Hindlimb muscle (tissue), 1 donor: ENCODE measurements at places on chromosomes 4 and X.

DNA sequence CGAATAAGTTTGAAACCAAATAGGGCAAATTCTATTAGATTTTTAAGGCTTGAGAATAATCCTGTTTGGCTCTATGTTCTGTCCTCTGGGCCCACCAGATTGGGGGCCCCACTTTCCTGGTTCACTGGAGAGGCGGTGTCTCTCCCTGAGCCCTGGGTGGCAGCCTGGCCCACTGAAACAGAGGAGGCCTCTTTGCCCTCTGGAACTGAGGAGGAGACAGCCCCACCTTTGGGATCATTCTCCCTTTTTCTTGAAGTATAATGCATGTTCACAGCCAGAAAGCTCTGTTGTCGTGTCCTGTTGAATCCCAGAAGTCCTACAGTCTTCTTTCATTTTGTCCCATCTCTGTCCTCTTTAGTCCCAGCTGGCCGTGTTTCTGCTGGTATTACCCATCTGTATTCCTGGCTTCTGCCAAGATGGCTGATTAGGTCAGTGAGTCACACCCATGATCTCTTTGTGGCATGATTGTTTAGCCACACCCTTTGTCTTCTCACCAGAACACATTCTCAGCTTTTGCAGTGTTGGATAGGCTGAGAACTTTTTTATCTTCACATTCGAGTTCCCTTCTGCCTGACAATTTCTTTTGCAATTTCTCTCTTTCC, 8.1 kb upstream of the TBC1D25 start:
- no peak for DNase-seq

- no peak for DNase-seq
These were observed 59.3 kb upstream of the CLDN34 start for GRCh38 chrX:9907645-9908387.

- DNase-seq = no peak
These were observed 226.5 kb upstream of the MAB21L2 start for GRCh38 chr4:150355418-150355817.

GRCh38 chr4:1004071-1004418, 7.4 kb upstream of the FGFRL1 start:
- no peak for DNase-seq

GRCh38 chr4:88225232-88226105, 58.9 kb downstream of the PPM1K start:
- no peak for DNase-seq
